ENCODE measurements at places on chromosomes 2 and 18. TPM values are rescaled to one million over a fixed set of nuclear protein-coding genes. Genes with fewer than 3 reads are reported as not detected.

The CAPN10 gene
- 29.1 TPM for total RNA-seq

The ADGRF3 gene
- 5.7 TPM for total RNA-seq

The MFSD6 gene
- 32.8 TPM for total RNA-seq

The SERPINB7 gene
- not detected for total RNA-seq

The MATN3 gene
- not detected for total RNA-seq

The MYCN gene
- total RNA-seq = 0.16 TPM

The ST6GAL2 gene
- not detected for total RNA-seq

The SLC14A1 gene
- 3.1 TPM for total RNA-seq

- DNase-seq = no peak
These were observed 27.8 kb downstream of the ANKRD62 start for GRCh38 chr18:12121175-12122042.

DNA sequence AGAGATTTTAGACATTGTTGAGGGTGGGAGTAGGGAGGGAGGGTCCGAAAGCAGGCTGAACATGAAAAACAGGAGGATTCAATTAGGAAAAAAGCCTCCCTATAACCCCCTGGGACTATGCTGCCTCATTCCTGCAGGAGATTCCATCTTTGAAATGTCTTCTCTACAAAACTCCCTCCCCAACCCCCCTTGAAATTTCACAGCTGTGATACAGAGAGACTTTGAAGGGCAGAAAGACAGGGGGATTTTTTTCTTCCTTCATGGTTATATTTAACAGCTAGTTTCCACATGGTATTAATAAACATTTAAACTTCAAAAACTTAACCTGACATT lies 57.6 kb downstream of the TRIB2 start:
- no peak for DNase-seq

DNA sequence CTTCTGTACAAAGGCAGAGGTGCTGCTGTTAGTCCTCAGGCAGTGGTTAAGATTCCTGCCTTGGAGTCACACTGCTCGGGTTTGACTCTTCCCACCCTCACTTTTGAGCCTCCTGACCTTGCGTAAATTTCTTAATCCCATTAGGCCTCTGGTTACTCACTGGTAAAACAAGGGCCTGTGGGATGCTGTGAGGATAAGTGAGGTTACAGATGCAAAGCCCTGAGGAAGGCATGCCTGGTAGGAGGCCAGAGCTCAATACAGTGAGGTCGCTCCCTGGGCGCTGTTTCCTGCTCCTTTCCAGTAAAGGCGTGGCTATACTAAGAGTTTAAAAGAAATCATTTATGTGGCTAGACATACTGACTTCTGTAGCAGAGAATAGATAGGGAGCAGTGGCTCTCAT lies 127.5 kb upstream of the TMEM200C start:
- no peak for DNase-seq

DNA sequence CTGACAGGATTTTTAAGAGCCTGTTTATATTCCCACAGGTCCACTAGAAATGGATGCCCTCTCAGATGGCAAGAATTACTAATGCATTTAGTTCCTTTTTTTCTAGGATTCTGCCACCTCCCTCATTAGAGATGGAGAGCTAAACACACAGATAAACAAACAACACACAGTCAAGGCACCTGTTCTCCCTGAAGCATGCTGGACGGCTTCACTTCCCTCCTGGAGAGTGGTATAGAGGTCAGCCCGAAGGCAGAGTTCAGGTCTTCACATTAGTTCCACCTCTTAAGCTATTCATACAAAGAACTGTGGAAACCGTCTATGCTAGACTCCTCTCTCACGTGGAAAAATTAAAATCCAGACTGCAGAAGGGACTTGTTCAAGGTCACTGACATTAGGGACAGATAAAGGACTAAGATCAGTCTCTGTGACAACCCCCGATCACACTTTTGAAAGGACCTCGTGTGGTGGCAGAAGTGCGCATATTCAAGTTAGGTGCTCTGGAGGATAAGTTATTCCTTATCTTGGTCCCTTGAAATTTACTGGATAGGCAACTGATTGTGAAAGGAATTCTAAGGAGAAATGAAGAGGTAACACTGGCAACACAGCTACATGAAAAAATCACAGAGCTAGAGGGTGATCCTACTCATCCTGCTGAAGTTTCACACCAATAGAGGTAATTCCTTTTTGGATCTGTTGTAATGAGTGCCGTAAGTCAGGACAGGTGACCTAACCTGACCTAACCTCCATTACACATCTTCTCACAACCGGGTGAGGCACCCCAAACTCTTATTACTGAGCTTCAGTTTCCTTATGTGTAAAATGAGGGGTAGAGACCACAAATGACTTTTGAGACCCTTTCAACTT lies 75.1 kb downstream of the SPRED2 start:
- DNase-seq = peak; percentile 39

DNA sequence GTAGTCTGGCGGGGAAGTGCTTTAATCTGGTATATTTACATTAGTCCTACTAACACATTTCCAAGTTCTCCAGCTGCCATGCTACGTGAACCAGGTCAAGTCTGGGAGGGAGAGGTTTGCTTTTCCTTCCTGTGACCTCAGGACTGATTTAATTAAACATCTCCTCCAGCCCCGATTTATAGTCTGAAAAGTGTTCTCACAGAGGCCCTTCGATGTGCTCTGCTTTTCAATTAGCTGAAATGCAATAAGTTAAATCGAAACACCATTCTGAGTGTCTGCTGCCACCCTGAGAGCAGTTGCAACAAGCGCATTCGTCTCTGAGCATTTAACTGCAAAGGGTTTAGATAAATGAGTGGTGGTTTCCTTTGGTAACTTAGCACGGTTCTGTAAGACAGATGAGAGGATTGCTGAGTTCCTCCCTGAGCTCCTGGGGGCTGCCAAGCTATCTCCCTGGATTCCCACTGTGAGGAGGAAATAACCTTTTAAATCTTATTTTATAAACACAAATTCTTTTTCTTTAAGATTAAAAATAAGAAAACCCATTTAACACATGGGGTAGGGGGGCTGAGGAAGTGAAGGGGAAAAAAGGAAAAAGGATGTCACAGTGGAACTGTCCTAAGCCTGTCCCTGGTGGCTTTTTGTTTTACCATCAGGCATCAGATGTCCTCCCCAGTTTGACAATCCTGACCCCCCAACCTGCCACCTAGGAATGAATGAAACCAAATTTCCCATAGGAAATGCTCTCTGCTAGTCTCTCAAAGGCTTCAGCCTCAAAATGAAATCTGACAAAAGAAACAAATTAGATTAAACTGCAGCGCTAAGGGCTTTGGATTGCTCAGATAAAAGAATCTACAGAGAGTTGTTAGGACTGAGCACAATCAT lies 56.5 kb upstream of the CREB1 start:
- DNase-seq = peak; percentile 64

- DNase-seq = no peak
These were observed 93.6 kb upstream of the TMEFF2 start for GRCh38 chr2:192288295-192288694.

- DNase-seq = no peak
These were observed 41.4 kb downstream of the FMNL2 start for GRCh38 chr2:152376385-152376784.

- DNase-seq = peak; percentile 20
These were observed 126.7 kb downstream of the ARHGAP15 start for GRCh38 chr2:143255899-143256298.

DNA sequence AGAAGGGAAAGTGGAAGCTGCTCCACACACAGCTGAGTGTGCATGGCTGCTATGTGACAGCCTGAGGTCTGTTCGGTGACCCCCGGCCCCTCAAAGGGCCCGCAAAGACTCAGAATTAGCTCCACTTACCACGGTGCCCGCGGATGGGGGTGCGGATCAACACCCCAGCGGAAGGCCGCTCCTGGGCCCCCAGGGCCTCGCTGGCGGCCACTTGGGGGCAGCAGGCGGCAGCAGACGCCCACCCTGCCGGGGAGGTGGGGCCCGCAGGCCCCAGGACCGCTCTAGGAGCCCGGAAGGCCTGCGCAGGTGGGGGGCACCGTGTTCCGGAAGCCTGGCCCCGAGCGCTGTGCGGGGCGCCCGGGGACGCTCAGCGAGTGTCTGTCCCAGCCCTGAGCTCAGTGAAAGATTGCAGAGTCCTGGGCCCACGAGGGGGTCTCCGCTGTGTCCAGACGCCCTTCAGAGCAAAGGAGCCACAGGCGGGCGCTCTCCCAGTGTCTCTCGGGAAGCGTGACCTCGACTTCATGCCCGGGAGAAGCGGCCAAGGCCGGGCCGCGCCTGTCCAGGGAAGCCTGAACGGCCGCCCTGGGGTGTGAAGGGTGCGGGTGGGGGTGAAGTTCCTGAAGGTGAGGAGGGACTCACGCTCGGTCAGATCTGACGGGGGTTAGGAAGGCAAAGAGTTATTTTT lies 118.7 kb downstream of the VAPA start:
- peak; percentile 70 for DNase-seq

- no peak for DNase-seq
These were observed 378.2 kb downstream of the STK39 start for GRCh38 chr2:167869200-167869599.

DNA sequence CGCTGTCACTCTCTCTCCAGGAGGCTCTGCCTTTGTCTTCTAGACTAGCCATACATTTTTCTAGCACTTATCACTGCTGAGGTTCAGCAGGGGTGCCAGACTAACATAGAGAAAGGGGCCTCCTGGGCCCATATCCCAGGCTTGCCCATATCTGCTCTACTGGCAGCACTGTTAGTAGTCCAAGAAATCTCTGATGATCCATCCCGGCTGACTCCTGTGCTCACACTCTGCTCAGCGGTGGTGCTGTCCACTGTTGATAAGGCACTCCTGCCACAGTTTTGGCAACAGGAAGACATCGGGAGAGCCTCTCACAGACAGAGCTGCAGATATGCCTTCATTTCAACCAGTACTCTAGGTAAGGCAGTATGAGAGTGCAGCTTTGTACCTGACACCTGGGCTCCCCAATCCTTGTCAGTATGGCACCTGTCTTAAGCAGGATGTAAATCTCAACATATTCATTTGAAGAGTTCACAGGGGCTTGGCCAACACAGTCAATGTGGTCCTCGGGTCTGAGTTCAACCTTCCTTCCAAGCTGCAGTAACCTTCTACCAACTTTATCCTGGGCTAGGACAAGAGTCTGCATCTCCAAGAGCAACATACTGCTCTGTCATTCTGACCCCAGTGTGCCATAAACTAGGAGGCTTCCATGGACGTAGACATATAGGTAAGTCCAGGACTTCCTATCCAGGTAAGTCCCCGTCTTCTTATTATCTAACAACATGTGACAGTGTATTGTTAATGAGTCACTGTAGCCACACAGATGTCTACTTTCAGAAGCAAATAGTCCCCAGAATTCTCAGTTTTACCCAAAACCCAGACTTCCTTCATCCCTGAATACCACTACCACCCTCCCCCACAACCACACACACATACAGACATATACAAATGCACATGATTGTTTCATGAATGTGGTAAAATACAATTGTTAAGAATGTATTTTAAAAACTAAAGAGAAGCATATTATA lies 16.2 kb downstream of the KLF7 start:
- DNase-seq = peak; percentile 49

GRCh38 chr2:197079832-197080555 lies 153.5 kb upstream of the PGAP1 start:
- no peak for DNase-seq

GRCh38 chr2:219252084-219252483 lies 959 bp upstream of the TUBA4B start:
- peak; percentile 55 for DNase-seq

DNA sequence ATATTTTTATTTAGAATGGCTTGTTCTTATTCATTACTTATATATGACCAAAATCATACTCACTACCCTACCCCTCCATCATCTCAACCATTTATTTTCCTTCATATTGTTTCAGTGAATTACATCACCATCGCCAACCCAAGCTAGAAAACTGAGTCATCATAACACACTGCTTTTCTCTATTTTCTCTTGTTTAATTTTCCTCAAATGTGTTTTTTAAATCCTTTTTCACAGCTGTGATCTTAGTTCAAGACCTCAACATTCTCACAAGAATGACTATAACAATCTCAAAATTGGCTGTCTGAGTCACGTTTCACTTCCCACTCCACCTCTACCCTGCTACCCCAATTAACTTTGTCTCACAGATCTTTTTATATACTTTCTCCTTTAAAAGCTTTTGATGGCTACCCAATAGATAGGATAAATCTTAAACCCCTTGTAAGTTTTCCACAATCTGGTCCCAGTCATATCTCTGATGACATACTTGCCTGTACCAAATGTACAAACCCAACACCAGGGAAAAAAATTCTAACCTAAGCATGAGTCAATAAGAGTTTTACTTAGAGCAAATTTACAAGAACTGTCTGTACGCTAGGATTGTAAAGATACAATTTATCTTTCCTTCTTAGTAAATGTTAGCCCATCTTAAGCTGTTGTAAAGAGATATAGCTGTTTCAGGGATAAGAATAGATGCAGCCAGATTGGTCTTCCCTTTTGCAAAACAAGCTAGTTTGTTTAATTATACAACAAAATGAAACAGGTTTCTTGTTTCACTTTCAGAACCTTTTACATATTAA lies 635.1 kb upstream of the SLC39A10 start:
- DNase-seq = no peak

DNA sequence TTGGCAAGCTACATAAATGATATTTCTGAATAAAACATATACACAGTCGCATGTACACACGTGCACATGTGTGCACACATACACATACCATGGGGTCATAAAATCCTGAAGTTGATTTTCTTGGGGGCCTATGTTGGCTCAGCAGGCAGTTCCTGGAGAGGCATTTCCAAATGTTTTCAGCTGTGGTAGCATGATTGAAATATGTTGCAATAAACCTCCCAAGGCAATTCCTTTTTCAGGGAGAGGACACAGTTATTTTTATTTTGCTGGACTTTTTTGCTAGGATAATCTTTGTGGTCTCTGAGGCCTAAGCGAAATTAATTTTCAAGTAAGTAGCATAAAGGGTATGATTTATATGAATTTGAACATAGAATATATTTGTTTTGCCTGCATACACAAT lies 126.7 kb upstream of the LTBP1 start:
- DNase-seq = no peak

DNA sequence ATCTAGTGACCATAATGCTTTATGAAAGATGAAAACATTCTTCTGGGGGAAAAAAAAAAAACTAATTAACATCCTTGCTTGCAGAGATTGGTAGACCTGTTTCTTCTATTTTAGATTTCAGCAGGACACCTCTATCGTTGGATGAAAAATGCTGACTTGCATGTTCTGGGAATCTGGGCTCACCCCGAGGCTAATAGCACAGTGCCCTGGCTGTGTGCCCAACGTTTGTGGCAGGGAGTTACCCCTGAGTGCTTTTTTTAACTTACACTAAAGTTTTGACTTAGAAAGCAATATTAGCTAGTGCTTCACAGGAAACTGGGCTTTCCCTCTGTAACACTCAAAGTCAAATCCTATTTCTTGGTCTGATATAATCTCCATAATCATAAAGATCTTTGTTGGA lies 233.2 kb downstream of the SLC8A1 start:
- no peak for DNase-seq
